ENCODE measurements at places on chromosomes 4 and X.

DNA sequence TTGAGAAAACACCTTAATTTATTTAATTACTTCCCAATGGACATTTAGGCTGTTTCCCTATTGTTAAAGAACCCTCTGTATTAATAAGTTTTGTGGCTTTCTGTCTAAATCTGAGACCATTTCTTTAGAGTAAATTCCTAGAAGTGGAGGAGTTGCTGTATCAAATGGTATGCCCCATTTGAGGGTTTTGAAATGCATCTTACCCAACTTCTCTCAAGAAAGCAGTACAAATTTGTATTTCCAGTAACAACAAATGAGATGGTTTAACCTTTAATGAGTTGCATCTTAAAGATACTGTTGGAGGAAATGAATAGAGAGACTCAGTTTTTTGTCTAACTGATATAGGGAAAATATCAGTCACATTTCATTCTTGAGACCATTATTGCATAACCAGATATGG is 70.5 kb upstream of the CBLL2 start:
- DNase-seq: no peak

DNA sequence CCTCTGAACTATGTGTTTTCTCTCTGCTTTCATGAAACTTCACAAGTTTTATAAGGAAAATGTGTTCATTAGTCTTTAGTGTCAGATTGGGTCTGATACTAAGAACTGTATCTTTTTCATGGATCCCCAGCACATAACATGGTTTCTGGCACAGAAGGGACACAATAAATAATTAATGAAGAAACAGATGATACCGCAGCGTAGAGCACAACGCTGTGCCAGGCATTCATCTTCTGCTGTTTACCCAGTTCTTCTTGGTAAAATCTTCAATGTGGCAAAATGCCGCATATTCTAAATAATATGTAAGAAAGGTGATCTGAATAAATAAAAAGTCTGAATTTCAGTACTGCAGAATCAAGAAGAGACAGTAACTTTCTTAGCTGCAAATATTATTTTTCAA is 12.3 kb downstream of the SCARB2 start:
- no peak for DNase-seq

- DNase-seq: no peak
Observed at GRCh38 chr4:112926819-112927218, 122.6 kb upstream of the ANK2 start.

DNA sequence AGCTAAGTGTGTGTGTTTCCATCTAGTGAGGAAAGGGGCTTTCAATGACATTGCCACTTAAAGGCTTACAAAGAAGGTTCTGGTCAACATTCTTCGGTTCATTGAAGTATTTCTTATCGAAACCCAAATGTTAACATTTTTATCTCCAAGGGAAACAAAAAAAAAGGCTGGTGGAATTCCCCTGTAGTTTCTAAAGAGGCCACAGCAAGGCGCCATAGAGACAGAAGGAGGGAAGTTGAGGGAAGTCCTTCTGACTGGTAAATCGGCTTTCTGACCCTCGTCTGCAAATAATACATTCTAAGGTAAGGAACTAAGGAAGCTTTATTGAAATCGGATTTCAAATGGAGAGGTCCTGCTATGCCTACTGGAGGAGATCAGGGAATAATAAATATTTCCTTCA is 1.7 kb upstream of the ZFP42 start:
- peak; percentile 49 for DNase-seq

GRCh38 chr4:635851-636627 is 10.7 kb downstream of the PDE6B start:
- DNase-seq: no peak

DNA sequence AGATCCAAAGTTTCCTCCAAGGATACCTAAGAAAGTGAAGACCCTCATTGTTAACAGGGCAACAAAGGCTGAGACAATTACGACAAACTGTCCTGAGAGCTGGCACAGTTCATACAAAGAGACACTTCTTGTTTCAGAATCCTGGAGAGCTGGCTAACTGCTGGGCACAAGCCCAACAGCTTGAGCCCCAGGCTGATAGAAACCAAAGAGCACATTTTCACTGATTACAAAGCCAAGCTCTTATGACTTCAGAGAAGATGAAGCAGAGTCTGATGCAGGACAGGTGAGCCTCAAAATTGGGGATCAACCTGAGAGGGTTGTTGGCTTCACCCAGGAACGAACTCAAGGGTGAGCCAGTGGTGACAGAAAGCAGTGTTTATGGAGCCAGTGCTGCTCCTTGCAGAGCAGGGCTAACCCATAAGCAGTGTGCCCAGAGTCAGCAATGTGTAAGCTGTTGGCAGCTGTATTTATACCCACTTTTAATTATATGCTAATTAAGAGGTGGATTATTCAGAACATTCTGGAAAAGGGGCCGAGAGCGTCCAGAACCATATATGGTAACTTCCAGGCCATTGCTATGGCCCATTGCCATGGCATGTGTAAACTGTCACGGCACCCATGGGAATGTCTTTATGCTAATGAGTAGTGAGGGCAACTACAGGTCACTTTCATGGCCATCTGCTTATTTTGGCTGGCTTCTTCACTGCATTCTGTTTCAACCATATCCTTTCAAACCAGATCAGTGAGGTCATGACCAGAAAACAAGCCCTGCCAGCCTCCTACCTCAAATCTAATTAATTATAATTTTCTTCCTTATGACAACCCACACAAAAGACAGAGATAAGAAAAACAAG is 183.7 kb downstream of the EVC2 start:
- DNase-seq: no peak

GRCh38 chr4:107497054-107497453 is 223.0 kb downstream of the PAPSS1 start:
- DNase-seq: no peak

DNA sequence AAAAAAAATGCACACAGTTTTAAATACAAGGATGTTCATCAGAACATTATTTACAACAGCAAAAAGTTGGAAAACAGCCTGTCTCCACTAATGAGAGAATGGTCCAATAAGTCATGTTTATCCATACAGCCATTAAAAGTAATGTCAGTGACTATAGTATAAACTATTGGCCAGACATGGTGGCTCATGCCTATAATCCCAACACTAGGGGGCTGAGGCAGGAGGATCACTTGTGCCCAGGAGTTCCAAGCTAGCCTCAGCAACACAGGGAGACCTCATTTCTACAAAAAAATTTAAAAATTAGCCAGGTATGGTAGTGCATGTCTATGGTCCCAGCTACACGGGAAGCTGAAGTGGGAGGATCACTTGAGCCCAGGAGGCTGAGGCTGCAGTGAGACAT is 48.1 kb upstream of the IL13RA1 start:
- no peak for DNase-seq

DNA sequence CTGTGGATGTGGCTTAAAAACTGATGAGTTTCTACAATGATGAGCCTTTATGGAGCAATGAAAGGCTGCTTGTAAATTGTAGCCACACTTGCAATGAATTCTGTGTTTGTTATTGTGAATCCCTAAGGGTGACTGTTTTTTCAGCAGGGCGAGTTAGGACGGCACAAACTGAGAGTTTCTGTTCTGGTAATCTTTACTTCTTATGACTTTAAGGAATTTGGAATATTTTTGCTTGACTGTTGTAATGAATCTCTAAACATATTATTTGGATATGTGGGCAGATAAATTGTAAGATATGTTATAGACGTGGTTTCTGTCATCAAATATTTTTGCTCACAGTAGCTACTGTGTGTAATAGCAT is 22.2 kb downstream of the RBPJ start:
- no peak for DNase-seq

DNA sequence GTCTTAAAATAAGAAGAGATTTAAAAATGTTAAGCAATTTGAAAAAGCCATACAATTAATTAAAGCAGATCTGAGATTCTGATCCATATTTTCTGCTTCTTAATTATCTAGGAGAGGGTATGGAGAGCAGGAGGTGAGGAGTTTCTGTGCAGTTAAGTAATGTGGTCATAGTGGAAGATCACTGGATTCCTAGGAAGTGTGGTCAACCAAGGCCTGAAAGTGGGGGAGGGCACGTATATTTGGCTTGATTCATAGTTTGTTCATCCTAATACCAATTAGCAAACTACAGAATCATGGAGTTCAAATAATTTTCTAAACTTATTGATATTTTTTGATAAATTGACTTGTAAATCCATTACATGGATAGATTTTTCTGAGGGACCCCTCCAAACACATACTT is 768.3 kb downstream of the RAPGEF2 start:
- no peak for DNase-seq

DNA sequence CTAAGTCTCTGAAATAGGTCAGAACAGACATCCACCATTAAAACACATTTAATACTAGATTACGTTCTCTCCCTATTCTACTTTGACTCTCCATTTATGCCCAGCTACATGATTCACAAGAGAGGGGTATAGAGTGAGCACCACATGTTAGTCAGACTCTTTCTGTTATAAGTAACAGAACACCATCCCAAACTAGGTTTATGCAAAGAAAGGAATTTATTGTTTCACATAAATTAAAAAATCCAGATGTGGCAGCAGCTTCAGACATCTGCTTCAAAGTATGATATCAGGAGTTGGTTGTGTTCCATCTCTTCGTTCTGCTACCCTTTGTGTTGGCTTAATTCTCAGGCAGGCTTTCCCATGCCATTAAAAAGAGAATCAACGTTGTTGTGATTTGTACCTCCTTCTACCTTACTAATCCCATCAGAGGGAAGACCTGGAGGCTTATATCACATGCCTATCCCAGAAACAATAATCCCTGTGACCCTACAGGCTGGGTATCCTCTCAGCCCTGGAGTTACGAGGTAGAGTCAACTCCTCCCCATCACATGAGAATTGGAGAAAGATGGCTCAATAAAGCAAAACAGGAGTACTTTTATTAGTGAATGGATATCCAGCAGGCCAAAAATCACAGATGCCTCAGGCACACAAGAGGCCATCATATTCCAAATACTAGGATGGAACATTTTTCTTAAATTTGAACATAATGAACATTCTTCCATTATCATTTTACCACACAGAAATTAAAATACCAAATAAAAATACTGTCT is 163.2 kb downstream of the SLC7A11 start:
- no peak for DNase-seq

DNA sequence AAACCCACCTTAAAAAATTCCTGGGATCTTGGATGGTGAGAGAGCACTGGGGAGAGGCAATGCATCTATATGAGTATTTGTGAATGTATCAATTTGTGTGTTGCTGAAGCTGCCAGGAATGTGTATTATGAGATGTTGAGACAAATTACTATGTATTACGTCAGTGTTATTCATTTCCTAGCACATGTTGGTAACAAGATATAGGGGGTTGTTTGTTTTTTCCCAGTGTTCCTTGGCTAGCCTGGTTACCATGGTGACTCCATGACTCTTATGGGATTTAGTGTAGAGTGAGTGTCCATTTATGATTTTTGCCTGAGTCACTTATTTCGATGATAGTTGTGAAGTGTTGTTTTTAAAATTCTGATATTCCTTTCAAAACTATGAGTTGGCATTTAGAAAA is 65.6 kb downstream of the RAB40A start:
- DNase-seq: no peak

DNA sequence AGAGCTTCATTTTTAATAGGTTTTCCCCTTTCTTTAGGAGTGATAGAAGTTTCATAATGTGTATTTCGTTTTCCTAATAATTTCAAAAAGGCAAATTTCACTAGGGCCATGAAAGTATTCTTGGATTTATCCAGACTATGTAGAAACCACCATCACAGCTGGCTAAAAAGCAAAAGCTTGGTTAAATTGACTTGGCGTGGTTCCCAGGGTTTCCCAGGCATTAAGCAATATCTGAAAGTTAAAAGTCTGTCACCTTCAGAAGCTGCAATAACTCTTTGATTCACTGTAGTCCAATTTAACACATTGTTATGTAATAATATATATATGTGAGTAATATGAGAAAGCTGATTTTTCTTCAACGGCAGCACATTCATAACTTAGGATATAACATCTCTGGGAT is 38.3 kb downstream of the NDNF start:
- no peak for DNase-seq

DNA sequence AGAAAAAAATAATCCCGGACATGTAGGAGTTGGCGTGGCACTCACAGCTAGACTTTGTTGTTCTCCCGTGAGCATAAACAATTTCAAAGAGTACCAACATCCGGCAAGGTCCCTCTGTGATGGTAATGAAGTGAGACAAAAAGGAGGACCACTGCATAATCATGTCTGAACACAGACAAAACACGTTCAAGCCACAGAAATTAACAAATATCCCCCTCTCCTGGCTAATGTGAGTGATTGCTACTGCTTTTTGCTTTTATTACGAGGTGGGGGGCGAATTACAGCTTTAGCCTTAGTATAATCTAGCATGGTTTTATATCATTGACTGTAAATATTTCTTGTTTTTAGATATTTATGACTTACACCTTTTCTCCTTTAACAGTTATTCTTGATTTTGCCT is 118.5 kb downstream of the PLS3 start:
- DNase-seq: peak; percentile 26

GRCh38 chrX:120660637-120661036 is 30.8 kb upstream of the C1GALT1C1 start:
- DNase-seq: no peak

DNA sequence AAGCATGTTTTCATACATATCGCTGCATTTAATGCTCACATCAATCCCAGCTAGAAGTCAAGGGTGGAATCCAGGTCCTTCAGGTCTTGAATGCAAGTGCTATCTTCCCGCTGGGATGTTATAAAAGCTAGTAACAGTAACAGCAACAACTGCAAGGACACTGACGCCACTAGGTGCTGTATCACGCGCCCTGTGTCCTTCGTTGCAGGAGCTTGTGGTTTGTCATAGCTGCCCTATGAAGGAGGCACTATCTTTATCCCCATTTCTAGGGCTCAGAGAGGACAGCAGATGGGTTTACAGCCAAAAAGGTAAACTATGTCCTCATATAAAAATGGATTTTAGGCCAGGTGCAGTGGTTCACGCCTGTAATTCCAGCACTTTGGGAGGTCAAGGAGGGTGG is 202.9 kb downstream of the NSUN7 start:
- no peak for DNase-seq

GRCh38 chr4:162675661-162676060 is 491.0 kb downstream of the NAF1 start:
- DNase-seq: no peak

- no peak for DNase-seq
Observed at GRCh38 chrX:131393426-131393825, 104.3 kb upstream of the IGSF1 start.

GRCh38 chrX:66638591-66639500 is at the start of gene EDA2R:
EDA2R (minus strand) TSS chrX:66639078; CDS start chrX:66616020, 23,058 bp downstream.
- peak; percentile 73 for DNase-seq

GRCh38 chr4:166341992-166342391 is 469.0 kb downstream of the TLL1 start:
- no peak for DNase-seq

- peak; percentile 92 for DNase-seq
Observed at GRCh38 chrX:131827935-131828334, 195.2 kb upstream of the STK26 start.

- DNase-seq: no peak
Observed at GRCh38 chr4:148216866-148217814, 225.1 kb downstream of the NR3C2 start.

DNA sequence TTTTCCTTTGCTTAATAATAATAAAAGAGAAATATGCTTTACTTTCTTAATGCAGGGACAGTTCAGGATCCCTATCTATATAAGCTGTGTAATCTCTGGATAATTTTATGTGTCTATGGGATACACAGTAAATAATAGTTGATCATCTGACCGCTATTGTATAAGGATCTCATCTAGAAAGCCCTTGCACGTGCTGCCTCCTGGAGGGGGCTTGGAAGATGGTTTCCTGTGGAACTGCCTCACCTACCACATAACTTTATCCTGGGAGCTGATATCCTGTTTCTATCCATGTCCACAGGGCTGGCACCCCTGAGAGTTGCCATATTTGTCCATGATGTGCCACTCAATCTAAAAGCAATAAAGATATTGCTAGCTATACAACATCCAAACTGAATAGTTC is 139.3 kb upstream of the FRMPD4 start:
- DNase-seq: no peak
